ENCODE measurements at places on chromosomes 5 and 9.
A peak's percentile ranks its signal among the peaks of the same experiment; 100 is the strongest.

- no peak for DNase-seq
Observed at GRCh38 chr5:151427258-151427657, 20.1 kb upstream of the SLC36A1 start.

- no peak for DNase-seq
Observed at GRCh38 chr5:149614034-149614907, 33.0 kb downstream of the ARHGEF37 start.

DNA sequence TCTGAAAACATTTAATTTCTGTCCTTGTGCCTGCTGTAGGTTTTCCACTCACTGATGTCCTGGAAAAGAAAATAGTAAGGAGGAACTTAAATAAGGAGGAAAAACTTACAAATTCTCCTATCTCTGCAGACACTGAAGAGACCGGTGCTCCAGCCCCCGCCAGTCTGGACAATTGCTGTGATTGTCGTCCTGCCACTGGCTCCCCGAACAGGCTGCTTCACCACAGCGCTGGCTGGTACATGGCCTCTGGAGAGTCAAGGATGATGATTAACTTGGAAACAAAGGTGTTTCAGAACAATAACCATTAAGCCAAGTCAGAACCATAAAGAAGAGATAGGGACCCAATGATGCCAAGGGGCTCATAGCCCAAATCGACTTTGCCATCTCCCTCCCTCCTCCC lies 7.3 kb downstream of the PLAC8L1 start:
- DNase-seq, result no peak

GRCh38 chr9:128771745-128772519 lies at the start of gene ZER1:
Gene ZER1, minus strand, starts transcription at chr9:128771927. Its CDS starts 16,362 bp downstream, at chr9:128755565.
- peak; percentile 81 for DNase-seq

Measured in brain microvascular endothelial cell (primary cell).